Amniotic epithelial cell (primary cell): ENCODE measurements at places on chromosomes 5 and 9.

DNA sequence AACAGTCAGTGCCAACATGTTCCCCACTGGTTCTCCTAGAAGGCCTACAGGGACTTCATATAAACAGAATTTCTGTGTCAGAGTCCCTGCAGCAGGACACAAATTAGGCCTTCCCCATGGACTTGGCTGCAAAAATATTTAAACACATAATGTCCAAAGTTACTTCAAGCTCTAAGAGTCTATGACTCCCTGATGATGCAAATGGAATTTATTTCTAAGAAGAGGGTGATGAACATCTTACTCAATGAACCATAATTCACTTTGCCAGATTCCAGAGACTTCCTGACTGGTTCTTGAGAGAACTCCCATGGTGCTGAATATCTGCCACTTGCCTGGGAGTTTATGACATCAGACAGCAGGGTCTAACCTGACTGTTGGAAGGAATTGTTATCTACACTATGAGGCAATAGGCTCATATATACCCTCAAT lies 32.7 kb upstream of the ADRA1B start:
- DNase-seq = peak; percentile 97

GRCh38 chr5:43042176-43042625 lies 2.1 kb upstream of the ANXA2R start:
- peak; percentile 61 for DNase-seq

GRCh38 chr5:14679595-14679994 lies 15.1 kb downstream of the OTULIN start:
- no peak for DNase-seq

GRCh38 chr9:130537346-130538050 lies 41.9 kb upstream of the FUBP3 start:
- DNase-seq = no peak

- DNase-seq = no peak
These were observed 66.6 kb upstream of the PPP1R26 start for GRCh38 chr9:135413086-135413375.

GRCh38 chr5:34436761-34437501 lies 219.2 kb upstream of the RAI14 start:
- DNase-seq = no peak

DNA sequence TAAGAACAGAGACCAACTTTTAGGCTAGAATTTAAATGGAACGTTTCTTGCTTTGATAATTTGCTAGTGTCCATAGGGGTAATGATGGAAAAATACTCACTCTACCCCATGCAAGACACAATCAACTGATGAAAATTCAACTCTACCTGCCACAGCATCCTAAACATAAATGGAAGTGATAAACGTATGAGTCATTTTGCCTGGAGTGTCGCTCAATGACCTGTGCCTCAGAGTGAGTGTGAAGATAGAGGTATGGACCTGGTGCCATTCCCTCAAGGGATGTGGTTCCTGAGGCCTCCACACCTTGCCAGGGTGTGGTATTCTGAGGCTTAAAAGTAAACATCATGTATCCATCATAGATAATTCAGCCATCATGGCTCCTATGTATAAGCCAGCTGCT lies 14.0 kb downstream of the ARL14EPL start:
- DNase-seq = no peak

DNA sequence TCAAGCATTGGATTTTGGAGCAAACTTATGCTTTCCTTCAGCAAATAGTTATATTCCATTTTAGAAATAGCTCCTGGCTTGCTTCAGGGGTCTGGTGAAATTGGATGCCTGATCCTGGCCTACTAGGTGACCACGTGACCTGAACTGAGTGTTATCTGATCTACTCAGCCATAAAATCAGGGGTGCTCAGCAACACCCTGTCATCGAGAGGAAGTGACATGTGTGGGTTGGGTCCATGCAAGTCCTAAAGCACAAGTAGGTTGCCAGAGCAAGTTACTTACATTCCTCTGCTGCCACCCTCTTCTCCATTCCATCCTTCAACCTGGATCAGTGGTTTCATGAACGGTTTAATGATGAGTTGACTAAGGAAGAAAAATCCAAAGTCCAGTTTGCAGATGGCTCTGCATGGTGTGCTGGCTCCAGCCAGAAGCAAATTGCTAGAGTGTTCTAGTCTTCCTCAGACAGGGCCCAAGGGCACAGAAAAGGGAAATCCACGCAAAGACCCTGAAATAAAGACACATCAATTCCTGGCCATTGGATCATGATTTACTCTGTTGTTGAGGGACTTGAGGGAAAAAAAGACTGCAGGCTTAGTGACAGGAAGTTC lies 2.8 kb upstream of the FAM193B start:
- no peak for DNase-seq

DNA sequence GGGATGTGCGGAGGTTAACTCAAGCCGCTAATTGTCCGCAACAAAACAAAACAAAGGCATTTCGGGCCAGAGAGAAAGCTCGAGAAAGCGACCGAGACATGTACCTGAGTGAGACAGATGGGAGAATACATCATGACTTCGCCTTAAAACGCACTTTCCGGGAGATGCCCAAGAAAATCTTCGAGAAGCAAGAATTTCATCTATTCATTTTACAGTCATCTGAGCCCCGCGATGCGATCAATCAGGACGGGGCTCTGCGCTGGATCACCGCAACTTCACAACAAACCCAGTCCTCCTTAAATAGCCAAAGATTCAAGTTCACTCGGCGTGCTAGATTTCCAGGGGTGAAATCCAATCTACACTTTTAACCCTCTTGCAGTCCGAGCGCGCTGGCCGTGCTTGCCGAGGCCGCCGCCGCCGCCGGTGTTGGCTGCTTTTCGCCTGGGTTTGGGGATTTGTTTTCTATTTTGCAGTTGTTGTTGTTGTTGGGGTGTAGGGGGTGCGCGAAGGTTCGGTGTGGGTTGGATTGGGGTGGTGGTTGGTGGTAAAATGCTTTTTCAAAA lies 482 bp downstream of the NFIB start:
- DNase-seq = peak; percentile 61

- DNase-seq = no peak
These were observed 25.3 kb downstream of the SLC22A5 start for GRCh38 chr5:132394667-132395259.

- DNase-seq = peak; percentile 32
These were observed 45.2 kb upstream of the IL6ST start for GRCh38 chr5:56039985-56040384.

DNA sequence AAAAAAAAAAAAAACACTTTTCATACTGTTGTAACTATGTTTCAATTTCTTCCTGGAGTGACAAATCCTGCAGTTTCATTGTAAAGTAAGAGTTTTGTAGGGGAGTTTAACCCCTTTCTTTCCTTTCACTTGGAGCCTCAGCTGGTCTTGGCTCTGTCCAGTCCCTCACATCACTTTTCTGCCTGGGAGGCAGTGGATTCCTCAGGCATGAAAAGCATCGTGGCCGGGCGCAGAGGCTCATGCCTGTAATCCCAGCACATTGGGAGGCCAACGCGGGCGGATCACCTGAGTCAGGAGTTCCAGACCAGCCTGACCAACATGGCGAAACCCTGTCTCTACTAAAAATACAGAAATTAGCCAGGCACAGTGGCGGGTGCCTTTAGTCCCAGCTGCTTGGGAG lies 45.6 kb upstream of the MYO10 start:
- DNase-seq = no peak

DNA sequence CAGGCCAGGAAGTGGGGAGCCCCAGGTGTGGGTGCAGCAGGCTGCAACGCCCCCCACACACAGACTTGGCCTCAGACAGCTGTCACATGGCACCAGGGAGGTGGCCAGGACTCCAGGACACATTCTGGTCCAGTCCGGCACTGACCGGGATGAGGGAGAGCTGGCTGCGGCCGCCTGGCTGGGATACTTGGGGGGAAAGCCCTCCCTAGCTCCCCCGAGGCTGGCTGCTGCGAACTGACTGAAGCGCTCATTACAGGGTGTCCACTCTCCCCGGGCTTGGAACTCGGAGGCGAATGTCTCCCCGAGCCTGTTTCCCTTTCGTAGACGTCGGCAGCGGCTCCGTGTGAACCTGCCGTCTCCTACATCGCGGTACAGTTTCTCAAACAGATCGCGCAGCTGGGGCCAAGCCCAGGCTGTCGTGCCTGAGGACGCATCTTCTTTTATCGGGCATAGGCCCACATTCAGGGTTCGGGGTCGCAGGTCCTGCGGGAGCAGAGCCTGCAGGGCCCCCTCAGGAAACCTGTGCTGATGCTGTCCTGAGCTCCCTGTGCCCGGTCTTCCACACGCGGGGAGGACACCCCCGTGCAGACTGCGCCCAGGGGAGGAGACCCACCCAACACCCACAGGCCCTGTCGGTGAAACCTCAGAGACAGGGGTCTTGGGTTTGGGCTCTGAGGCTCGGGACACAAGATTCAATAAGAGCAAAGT lies 19.8 kb downstream of the NACC2 start:
- no peak for DNase-seq

DNA sequence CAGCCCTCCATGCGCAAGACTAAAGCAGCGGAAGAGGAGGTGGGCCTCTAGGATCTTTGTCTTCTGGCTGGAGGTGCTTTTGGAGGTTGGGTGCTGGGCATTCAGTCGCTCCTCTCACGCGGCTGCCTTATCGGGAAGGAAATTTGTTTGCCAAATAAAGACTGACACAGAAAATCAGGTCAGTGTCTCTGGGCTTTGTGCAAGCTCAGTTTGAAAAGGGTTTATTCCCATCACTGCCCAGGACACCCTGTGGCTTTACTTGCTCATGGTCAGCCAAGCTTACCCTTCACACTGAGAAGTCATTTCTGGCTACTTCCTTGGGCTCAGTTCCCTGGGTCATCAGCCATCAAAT lies 10.5 kb downstream of the SLC2A8 start:
- DNase-seq = no peak

DNA sequence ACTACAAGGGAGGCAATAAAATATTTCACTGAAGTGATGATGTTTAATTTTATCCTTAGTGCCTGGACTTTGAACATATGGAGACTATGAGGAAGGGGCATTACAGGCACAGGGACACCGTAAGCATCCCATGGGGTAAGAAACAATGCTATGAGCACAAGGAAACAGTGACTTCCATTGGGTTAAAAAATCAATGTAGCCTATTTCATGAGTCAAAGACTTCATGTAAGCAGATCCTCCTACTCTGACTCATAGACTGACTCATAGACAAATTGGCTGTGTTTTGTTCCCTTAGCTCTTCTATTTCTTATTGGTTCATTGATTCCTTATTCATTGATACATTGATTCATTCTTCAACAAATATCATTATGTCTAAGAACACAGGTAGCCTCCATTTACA lies 351.0 kb downstream of the PRELID2 start:
- peak; percentile 61 for DNase-seq

DNA sequence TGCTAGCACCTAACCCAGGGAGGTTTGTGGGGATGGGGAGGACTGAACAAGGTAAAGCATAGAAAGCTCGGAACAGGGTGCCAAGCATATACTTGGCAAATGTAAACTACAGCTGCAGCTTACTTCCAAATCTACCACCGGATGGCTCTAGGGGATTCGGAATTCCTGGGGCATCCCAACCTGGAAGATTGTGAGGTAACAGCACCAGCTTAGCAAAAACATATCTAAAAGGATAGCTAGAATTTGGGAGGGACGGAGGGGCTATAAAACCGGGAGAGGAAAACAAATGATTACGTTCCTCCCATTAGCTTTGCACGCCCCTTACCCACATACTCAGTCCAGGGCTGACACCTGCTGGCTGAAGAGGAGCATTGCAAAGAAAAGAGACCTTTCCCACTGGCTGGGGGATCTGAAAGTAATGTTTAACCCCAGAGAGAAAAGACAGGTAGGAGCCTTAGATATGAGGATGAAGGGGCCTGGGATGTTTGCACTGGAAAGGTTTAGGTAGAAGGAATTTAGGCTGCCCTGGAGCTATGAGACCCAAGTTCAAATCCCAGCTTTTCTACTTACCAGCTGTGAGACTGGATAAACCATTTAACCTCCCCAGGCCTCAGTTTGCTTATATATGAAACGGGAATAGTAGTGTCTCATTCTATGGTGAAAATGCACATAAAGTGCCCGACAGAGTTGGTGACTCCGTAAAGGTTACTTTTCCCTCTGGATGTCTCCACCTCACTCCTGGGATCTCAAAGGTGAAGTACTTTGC lies 73.6 kb downstream of the FAM114A2 start:
- peak; percentile 32 for DNase-seq

GRCh38 chr9:426264-426663 lies 211.6 kb downstream of the DOCK8 start:
- no peak for DNase-seq

DNA sequence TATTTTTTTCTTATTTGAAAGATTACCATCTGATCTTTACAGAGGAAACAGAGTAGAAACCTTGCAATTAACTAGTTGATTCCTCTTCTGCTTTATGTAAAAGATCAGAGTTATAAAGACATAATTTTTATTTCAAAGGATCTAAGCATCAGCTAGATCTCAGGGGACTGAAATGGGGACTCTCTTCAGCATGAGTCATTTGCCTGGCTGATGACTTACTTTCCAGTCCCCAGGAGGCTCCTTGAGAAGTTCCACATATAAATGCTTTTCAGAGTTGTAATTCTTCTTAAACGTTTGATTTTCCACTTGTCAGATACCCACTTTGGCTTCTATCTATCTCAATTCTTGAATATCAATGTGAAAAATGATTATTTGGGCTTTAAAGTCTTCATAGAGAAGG lies 389.4 kb downstream of the RAB3C start:
- DNase-seq = no peak

DNA sequence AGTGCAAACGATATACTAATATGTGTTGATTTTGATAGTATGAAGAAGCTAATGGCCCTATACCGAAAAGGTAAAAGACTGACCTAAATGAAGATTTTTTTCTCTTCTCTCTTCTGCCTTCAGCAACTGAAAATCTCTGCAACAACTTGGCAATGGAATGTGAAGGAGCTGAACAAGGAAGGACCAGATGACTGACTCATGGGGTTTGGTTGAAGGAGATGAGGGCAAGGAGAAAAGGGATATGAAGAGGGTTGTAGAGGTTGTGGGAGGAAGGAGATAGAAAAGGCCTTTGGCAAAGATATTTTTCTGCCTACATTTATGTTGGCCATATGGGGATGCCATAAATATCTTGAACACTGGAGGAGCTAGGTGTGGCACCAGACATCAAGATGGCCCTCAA lies 129.7 kb upstream of the CHD1 start:
- no peak for DNase-seq

DNA sequence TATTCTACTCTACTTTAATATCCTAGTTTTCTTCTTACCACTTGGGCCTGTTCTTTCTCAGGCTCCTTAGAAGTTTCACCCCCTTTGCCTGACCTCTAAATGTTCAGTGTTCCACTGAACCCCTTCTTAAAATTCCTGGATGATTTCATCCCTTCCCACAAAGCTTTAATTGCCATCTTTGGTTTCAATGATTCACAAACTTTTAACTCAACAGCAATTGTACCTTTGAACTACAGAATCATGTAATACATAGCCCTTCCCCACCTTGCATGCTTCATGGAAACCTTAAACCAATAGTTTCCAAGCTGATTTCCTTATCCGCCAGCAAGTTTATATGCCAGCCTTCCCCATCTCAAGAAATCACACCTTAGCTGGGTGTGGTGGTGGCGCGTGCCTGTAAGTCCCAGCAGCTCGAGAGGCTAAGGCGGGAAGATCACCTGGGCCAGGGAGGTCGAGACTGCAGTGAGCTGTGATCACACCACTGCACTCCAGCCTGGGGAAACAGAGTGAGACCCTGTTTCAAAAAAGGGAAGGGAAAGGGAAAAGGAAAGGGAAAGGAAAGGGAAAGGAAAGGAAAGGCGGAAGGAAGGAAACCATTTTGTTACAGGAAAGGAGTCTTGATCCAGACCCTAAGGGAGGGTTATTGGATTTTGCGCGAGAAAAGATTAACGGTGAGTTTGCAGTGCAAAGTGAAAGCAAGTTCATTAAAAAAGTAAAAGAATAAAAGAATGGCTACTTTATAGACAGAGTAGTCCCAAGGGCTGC lies 1023.7 kb upstream of the DMAC1 start:
- DNase-seq = no peak
